ENCODE measurements at places on chromosomes 1 and 21.

DNA sequence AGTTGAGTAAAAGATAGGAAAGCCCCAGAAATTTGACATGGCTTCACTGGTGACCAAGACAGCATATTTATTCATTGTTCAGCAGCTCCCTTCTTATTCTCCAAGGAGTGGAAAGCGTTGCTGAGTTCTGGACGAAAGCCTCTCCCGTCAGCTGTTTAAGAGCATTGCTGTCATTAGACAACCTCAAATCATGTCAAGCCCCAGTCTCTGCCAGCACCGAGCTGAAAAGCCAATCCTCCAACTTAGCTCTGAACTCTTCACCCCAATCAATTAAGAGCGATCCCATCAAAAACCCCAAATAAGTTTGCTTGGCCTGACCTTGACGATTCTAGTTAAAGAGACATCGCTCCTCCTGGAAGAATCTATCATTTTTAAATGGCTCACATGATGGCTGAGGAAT is 110.8 kb downstream of the PLPP3 start:
- H3K36me3 ChIP-seq: no peaks in the 10 kb centered on the region
- peaks cover 17% of the 10 kb centered on the region for H3K4me1 ChIP-seq
- H3K27ac ChIP-seq: no peak overlapping the region
- H3K27me3 ChIP-seq: no peaks in the 10 kb centered on the region
- no peak overlapping the region for H3K4me3 ChIP-seq

DNA sequence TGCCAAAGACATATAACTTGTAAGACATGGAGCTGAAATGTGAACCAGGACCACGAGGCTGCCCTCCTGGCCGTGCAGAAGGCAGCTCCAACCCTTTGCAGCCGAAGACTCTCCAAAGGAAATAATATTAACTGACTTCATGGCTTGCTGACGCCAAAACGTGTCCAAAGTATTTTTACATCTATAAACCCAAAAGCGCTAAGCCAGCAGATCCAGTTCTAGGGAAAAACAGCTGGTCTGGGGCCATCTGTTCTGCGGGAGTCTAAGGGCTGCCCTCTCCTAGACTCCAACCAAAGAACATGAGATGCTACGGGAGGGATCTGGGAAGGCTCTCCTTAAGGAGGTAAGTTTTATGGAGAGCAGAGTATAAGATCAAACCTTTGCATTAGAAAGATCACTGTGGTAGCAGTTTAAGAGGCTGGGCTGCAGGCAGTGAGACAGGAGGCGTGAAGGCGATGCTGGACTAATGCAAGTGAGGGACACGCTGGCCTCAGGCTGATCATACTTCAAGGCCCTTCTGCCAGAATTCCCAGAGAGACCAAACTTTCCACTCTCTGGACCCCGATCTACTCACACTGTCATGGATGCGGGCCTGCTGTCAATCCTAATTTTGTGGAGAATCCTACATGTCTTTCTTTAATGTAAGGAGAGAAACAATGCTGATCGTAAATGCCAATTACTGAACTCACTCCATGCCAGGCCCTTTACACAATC is 1.2 kb downstream of the TMEM53 start:
- DNase-seq: no peak
- H3K4me1 ChIP-seq: peaks cover 31% of the 10 kb centered on the region
- peak overlapping the region; percentile 95 for H3K27ac ChIP-seq
- peak overlapping the region; percentile 55 for H3K4me3 ChIP-seq

- peak; percentile 90 for DNase-seq
- H3K27ac ChIP-seq: peak overlapping the region; percentile 81
- peaks cover 17% of the 10 kb centered on the region for H3K4me1 ChIP-seq
- no peaks in the 10 kb centered on the region for H3K36me3 ChIP-seq
- no peaks in the 10 kb centered on the region for H3K27me3 ChIP-seq
Observed at GRCh38 chr1:58922302-58923089, 138.6 kb upstream of the JUN start.

DNA sequence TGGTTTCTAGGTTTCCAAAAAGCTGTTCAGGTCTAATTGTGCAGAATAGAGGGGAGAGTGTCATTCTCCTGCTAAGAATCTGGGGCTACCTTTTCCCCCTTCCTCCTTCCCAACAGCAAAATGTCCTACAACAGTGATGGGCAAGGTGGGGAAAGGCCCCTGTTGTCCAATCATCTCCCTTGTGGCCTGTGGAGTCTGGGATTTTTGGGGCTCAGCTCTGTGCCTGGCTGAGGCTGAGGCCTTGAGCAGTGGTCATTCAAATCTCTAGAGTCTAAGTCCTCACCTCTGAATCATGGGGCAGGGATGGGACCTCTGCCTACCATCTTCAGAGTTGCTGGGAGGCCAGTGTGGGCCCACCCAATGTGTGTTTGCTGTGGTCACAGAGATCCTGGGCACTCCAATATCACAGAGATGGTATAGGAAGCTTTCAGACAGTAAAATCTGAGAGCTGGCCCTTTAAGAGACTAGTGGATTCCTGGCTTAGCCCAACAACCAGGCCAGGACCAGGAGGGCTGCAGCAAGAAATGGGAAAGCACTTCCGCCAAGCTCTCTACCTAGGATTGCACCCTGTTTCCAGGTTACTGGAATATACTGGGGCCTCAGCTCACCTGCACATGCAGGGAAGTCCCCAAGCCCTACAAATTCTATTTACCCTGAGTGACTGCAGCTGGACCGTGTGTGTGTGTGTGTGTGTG is 28.5 kb upstream of the TENT5C start:
- H3K4me1 ChIP-seq: no peaks in the 10 kb centered on the region
- H3K27ac ChIP-seq: no peak overlapping the region
- no peaks in the 10 kb centered on the region for H3K36me3 ChIP-seq
- no peaks in the 10 kb centered on the region for H3K27me3 ChIP-seq
- DNase-seq: peak; percentile 0
- no peak overlapping the region for H3K4me3 ChIP-seq

DNA sequence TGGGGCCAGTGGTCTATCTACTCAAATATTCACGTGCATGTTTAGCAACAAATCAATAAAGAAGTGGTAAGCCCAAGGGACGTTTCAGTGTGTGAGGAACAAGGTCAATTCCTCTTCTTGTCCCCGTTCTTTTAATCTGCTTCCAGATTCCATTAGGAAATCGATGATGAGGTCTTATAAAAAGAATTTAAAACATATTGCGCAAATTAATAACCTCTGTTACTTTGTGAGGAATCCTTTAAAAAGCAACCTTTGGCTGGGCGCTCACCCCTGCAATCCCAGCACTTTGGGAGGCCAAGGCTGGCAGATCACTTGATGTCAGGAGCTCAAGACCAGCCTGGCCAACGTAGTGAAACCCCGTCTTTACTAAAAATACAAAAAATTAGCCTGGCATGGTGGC is 113.0 kb upstream of the TMPRSS2 start:
- H3K27me3 ChIP-seq: peaks cover 72% of the 10 kb centered on the region
- H3K36me3 ChIP-seq: no peaks in the 10 kb centered on the region
- no peak overlapping the region for H3K27ac ChIP-seq
- no peak for DNase-seq

GRCh38 chr1:12591267-12591938 is 26.6 kb downstream of the DHRS3 start:
- no peaks in the 10 kb centered on the region for H3K36me3 ChIP-seq
- H3K27ac ChIP-seq: peak overlapping the region; percentile 91
- H3K4me1 ChIP-seq: peaks cover 34% of the 10 kb centered on the region
- DNase-seq: peak; percentile 34
- no peaks in the 10 kb centered on the region for H3K27me3 ChIP-seq
- H3K4me3 ChIP-seq: no peak overlapping the region

DNA sequence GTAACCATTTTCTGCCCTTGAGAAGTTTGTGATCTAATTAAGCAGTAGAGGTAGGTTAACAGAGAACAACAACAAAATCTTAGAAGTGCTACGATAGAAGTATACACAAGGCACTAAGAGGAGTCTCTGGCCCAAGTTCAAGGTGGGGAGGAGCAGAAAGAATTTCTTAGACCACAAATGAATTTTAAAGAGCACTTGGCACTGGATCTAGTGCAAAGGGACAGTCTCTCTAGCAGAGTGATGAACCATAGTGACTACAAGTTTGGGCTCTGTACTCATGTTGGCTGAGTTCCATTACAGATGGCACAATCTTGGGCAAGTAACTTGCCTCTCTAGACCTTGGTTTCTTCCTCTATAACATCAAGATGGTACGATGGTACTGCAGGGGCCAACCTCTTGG is 33.3 kb upstream of the PIGC start:
- no peaks in the 10 kb centered on the region for H3K36me3 ChIP-seq
- H3K27ac ChIP-seq: no peak overlapping the region
- H3K4me1 ChIP-seq: no peaks in the 10 kb centered on the region
- DNase-seq: no peak
- H3K4me3 ChIP-seq: no peak overlapping the region
- no peaks in the 10 kb centered on the region for H3K27me3 ChIP-seq

DNA sequence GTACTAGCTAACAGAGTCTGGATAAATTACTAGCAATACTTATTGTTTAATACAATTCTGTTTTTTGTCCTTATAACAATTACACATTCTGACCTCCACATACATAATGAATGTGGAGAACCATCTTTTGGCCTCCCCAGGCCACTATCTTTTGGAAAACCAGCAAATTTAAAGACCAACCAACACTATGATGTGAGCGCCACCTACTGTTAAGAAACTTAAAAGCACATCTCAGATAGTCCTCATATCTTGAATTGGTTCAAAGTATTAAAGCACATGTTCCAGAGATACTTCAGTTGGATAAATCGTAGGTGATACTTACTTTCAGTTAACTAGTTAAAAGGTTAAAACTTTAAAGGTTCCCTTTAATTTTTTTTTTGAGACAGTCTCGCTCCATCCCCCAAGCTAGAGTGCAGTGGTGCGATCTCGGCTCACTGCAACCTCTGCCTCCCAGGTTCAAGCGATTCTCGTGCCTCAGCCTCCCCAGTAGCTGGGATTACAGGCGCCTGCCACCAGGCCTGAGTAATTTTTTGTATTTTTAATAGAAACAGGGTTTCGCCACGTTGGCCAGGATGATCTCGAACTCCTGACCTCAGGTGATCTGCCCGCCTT is 29.3 kb upstream of the USP1 start:
- H3K4me3 ChIP-seq: no peak overlapping the region
- H3K27me3 ChIP-seq: no peaks in the 10 kb centered on the region
- DNase-seq: no peak
- H3K36me3 ChIP-seq: no peaks in the 10 kb centered on the region
- H3K27ac ChIP-seq: no peak overlapping the region
- no peaks in the 10 kb centered on the region for H3K4me1 ChIP-seq

DNA sequence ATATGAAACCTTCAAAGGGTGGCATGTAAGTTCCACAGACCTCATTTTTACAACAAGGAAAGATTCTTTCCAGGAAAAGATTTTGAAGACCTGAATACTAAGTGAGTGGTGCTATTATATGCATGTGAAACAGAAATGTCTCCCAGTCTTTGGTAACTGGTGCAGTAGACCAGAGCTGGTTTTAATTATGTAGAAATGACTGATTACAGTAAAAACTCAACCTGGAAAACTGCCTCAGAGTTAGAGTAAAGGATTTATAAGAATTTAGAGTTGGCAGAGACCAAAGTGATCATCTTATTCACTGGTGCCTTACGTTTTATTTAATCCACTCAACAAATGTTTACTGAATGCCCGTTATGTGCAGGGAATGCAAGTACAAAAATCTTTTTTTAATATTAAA is 30.2 kb upstream of the LRRC8D start:
- H3K4me1 ChIP-seq: no peaks in the 10 kb centered on the region
- H3K27ac ChIP-seq: no peak overlapping the region
- H3K36me3 ChIP-seq: no peaks in the 10 kb centered on the region
- no peak for DNase-seq

GRCh38 chr1:19647643-19648042 is 3.5 kb downstream of the NBL1 start:
- peak; percentile 56 for DNase-seq
- peak overlapping the region; percentile 95 for H3K27ac ChIP-seq
- peaks cover 67% of the 10 kb centered on the region for H3K4me1 ChIP-seq

GRCh38 chr21:46596201-46596600 is 8.7 kb downstream of the S100B start:
- H3K36me3 ChIP-seq: no peaks in the 10 kb centered on the region
- H3K27ac ChIP-seq: no peak overlapping the region
- H3K27me3 ChIP-seq: no peaks in the 10 kb centered on the region
- peaks cover 6% of the 10 kb centered on the region for H3K4me1 ChIP-seq

DNA sequence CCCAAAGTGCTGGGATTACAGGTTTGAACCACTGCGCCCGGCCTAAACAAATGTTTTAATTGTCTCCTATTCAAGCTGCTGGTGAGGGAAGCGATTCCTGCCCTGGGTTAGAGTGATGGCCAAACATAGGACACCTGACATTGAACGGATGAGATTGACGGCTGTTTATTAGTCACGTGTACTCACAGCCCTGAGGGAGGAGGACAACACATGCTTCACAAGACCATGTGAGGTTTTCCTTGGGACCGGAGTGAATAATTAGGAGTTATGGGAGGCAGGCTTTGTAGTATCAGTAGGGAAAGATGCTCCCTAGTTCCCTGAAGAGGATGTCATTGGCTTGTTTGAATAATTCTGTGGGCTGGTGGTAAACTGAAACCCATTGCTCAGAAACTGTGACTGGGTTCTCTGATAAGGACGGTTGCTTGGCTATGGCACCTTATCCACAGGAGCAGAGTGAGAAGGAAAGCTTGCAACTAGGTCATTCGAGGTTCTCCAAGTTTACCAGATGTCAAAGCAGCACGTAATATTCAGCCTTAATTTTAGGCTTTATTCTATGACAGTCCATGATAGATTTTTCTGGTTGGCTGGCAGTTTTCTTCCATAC is 245.8 kb downstream of the PLA2G4A start:
- no peaks in the 10 kb centered on the region for H3K27me3 ChIP-seq
- DNase-seq: no peak
- no peaks in the 10 kb centered on the region for H3K4me1 ChIP-seq
- H3K4me3 ChIP-seq: no peak overlapping the region

DNA sequence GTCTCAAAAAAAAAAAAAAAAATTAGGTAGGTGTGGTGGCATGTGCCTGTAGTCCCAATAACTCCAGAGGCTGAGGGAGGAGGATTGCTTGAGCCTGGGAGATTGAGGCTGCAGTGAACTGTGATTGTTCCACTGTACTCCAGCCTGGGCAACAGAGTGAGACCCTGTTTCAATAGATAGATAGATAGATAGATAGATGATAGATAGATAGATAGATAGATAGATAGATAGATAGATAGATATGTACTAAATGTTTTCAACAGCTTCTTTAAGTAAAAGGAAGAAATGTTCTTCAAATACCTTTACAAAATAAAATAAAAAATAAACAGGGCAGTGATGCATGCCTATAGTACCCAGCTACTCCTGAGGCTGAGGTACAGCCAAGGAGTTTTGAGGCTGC is 9.8 kb downstream of the KIF1B start:
- H3K27ac ChIP-seq: no peak overlapping the region
- no peaks in the 10 kb centered on the region for H3K27me3 ChIP-seq
- H3K4me3 ChIP-seq: no peak overlapping the region
- no peak for DNase-seq

GRCh38 chr1:227736814-227737432 is 1.7 kb downstream of the SNAP47 start:
- H3K4me3 ChIP-seq: no peak overlapping the region
- peaks cover 16% of the 10 kb centered on the region for H3K4me1 ChIP-seq

DNA sequence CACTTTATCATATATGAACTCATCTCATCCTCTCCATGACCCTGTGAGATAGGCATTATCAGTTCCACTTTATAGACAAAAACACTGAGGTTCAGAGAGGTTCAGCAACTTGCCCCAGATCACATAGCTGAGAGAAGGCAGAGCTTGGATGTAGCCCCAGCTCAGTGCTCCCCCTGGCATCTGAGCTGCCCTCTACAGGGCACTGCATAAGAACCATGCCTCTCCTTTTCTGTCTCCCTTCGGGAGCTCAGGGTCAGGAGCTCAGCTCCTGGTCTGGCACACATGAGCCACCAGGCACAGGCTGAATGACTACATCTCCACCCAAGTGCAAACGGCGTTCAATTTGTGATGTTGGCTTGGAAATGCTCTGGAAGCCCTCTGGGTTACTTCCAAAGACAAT is 16.9 kb downstream of the RAB7B start:
- H3K27me3 ChIP-seq: no peaks in the 10 kb centered on the region
- no peak overlapping the region for H3K27ac ChIP-seq
- H3K4me1 ChIP-seq: no peaks in the 10 kb centered on the region
- no peak overlapping the region for H3K4me3 ChIP-seq
- no peak for DNase-seq
- no peaks in the 10 kb centered on the region for H3K36me3 ChIP-seq
